Left lung (tissue), 14 donors: ENCODE measurements at places on chromosomes 5 and 9. TPM values are rescaled to one million over a fixed set of nuclear protein-coding genes. Genes with fewer than 3 reads are reported as not detected.
A peak's percentile ranks its signal among the peaks of the same experiment; 100 is the strongest.

SPATA31C1 gene
- total RNA-seq = not detected

DRD1 gene
- total RNA-seq = 0.37 TPM

ACTBL2 gene
- 0.16 TPM for total RNA-seq

CARD9 gene
- 6.6 TPM for total RNA-seq

CDKN2B gene
- 75.6 TPM for total RNA-seq

IL13 gene
- not detected for total RNA-seq

MEF2C gene
- total RNA-seq = 46.1 TPM

LCN15 gene
- total RNA-seq = not detected

SMIM33 gene
- total RNA-seq = not detected

SH3PXD2B gene
- total RNA-seq = 57.5 TPM

CCDC192 gene
- total RNA-seq = not detected

GRCh38 chr9:98644011-98644410 lies 64.7 kb downstream of the GABBR2 start:
- DNase-seq = no peak

DNA sequence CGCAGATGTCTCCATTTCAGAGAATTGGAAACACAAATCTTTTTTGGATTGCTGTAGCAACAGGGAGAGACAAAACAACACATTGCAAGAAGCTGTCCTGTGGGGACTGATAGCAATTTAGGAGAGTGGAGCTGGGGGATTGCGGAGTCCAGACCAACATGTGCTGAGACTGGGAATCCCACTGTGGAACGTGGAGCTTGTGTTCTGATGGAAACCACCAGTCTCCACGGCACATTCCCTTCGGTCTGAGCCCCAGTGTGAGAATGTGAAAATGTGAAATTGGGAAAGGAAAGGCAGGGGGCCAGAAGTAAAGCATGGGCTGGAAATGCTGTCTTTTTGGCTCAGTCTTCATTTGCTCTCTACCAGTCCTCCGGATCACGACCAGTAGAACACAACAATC lies 348.8 kb upstream of the TNC start:
- no peak for DNase-seq

- no peak for DNase-seq
These were observed 94.0 kb downstream of the MLLT3 start for GRCh38 chr9:20528253-20528652.

DNA sequence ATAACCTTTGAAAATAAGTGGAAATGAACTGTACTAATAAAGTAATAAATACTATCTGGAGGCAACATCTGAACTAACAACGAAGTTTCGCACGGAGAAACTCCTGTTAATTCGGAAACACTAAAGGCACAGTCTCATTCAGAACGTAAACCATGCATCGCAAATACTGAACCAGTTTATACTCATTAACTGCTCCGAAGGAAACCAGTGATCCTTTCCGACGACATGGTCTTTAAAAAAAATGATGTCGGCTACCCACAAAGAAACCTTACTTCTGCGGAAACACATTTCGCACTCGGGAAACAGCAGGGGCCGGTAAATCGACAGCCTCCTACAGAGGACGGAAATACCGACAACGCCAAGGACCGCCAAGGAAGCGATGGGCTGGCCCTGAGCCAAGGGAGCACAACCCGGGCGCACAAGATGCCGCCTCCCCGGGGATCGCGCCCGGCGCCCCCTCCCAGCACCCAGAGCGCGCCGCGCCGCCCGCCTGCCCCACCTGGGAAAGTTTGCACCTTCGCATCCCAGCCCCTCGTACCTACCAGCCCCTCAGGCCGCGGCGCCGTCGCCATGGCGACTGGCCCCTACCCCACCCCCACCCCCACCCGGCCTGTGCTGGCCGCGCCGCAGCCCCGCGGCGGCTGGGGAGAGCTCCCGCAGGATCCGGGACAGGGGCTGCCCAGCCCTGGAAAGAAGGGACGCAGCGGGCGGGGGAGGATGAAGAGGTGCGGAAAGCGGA lies 732 bp downstream of the PRKAA1 start:
- peak; percentile 71 for DNase-seq

DNA sequence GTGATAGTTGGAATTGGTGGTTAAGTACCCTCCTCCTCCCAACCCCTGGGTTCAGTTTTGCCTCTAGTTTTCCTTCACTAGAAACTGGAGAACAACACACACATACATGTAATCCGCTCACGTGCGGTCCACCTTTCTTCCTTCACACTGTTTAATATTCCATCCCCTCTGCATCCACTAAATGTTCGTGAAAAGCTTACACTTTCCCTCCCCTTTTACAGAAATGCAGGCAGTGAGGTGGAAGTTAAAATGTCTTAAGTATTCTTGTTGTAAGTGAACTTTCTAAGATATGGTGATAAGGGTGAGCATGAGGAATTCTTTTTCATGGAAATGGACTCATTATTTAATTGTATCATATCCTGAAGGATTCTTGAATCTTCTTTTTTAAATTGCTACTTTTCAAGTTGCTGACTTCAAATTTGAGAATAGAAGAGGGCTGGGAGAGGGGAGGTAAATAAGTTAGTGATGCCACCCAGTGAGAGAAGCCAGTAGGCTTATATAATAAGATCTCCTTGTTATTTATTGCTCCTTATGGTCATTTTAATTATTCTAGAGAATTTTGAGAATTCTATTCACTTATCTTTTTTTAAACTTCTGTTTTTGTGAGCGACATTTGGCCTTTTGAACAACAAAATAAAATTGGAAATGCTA lies 90.2 kb downstream of the TLE4 start:
- no peak for DNase-seq

DNA sequence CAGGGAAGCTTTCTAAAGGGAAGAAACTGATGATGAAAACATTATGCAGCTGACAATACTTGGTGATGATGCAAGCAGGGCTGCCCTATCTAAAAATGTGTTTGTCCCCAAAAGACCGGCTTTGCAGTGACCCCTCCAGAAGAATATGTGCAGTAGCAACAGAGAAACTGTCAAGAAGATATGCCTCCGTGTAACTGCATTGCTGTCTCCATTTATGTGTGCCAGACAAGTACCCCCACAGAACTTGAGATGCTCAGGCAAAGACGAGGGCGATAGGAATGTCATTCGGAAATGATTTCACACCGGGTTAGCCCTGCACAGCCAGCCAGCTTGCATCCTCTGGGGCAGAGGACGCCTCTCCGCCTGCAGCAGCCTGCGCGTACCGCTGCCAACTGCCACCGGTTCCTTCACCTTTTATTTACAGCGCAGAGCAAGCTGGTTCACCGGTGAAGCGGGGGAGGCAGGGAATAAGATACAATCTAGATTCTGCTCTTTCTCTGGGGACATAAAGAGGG lies 2.0 kb downstream of the GABBR2 start:
- no peak for DNase-seq

DNA sequence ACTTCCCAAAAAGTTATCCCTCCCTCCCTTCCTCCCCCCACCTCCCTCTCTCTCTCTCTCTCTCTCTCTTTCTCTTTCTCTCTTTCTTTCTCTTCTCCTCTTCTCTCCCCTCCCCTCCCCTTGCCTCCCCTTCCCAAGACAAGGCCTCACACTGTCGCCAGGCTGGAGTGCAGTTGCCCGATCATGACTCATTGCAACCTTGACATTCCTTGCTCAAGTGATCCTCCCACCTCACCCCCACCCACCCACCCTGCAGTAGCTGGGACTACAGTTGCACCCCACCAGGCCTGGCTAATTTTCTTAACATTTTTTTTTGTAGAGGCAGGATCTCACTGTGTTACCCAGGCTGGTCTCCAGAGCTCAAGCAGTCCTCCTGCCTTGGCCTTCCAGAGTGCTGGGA lies 32.8 kb downstream of the VPS13A start:
- DNase-seq = no peak

- DNase-seq = no peak
These were observed 49.2 kb downstream of the ESM1 start for GRCh38 chr5:54936201-54936600.

- DNase-seq = no peak
These were observed 37.8 kb upstream of the PPP3R2 start for GRCh38 chr9:101632611-101633010.

- no peak for DNase-seq
These were observed 52.1 kb upstream of the CACNA1B start for GRCh38 chr9:137825324-137825989.

DNA sequence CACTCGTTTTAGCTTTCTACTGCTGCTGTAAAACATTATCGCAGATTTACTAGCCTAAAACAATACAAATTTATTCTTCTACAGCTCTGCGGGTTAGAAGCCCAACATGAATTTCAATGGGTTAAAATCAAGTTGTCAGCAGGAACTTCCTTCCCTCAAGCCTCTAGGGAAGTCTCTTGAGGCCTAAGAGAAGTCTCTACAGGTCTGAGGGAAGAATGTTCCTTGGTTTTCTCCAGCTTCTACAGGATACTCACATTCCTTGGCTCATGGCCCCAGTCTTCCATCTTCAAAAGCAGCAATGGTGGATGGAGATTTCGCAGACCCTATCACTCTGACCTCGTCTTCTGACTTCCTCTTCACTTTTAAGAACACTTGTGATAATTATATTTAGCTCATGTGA lies 21.6 kb upstream of the SSBP2 start:
- no peak for DNase-seq

GRCh38 chr5:15703901-15704300 lies 203.9 kb downstream of the FBXL7 start:
- DNase-seq = no peak

GRCh38 chr5:80926536-80926935 lies 33.6 kb upstream of the RASGRF2 start:
- DNase-seq = no peak

DNA sequence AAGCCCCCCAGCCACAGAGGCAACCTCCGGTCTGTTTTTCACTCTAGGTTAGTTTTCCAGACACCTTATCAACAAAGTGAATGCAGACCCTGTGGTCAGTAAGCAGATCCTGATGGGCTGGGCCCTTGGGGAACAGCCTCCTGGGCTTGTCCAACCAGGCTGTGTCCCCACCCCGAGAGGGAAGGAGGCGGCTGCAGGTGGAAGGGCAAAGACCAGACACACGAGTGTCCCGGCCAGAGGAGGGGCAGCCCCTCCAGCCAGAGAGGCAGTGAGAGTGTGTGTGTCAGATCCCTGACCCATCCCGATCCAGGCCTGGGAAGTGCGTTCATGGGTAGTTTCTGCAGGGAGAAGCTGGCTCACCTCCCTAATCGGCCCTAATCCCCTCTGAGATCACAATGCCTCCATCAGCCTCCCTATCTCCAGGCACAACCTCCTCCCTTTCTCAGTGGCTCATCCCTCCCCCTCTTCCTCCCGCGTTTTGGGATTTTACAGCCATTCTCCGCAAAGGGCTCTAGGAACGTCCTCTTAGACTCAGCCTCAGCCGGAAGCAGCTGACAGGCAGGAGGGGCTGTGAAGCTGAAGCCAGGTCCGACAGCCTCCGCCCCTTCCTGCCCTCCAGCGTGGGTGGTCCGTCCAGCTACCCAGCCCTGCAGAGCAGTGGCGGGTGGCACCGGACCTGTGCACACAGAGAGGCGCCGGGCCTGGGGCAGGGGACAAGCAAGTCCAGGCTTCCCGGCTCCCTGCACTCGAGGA lies 9.7 kb downstream of the SLC12A7 start:
- DNase-seq = no peak

DNA sequence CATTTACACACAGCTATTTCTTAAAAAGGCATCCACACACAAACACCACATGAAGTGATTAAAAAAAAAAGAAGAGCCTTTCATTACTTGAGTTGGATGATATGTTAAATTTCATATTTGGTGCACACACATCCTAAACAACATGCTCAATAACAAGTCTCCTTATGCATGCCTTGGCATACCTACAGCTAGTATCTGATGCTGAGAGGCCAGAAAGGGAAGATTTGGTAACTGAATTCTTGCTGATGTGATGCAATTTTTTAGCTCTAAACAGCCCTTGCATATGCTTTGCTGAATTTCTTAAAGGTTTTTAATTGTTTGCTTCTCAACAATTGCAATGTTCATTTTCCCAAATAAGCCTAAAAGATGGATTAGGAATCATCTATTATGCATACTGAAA lies 338.8 kb downstream of the ARL15 start:
- DNase-seq = no peak

DNA sequence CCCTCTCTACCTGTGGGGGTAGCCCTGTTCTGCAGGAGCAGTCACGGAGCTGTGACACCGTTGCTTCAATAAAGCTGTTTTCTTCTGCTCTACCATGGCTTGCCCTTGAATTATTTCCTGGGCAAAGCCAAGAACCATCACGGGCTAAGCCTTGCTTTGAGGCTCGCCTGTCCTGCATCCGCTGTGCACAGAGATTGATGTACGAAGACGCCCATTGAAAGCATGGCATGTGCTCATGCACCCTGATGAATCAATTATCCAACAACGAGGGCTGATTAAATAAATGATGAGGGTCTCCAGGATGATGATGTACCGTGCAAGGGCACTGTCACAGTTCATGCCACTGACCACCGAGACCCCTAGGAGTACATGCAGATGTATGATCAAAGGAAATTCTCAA lies 20.7 kb downstream of the PTGES start:
- DNase-seq = no peak

GRCh38 chr5:93566091-93566490 lies 14.9 kb downstream of the NR2F1-AS1 start:
- no peak for DNase-seq

DNA sequence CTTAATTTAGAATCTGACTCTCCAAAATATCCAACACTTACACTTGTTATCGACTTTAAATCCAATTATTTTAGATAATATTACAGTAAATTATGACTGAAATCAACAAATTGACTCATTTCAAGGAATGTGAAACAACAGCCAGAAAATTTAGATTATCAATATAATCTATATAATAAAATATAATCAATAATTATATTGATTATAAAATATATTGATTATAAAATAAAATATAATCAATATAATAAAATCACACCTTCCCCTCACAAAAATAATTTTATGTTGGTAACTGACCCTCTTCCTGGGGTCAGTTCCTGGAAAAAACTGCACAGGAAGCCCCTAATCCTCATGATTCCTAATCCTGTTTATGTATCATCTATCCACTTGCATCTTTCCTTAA lies 91.1 kb downstream of the CEMIP2 start:
- DNase-seq = no peak

DNA sequence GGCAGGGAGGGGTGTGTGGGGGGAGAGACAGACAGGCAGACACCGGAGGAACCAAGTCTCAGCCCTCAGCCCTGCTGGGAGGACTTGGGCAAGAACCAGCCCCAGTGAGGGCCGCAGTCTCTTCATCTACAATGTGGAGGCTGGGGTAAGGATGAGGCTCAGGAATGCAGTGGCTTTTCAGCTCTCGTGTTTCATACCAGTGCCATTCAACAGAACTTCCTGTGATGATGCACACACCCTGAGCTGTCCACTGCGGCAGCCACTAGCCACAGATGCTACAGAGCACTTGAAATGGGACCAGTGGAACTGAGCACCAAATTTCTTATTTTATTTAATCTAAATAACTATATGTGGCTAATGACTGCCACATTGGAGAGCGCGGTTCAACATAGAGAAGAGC lies 10.7 kb downstream of the CAMK2A start:
- no peak for DNase-seq

GRCh38 chr9:96853781-96854650 lies at the start of gene ZNF782:
TSS of gene ZNF782 (minus strand) at chr9:96854514. CDS start at chr9:96851961, 2,553 bp downstream.
- DNase-seq = peak; percentile 97

- no peak for DNase-seq
These were observed 27.6 kb upstream of the LTC4S start for GRCh38 chr5:179766021-179766725.
